ENCODE measurements at places on chromosomes 7 and 10.

GRCh38 chr10:75117995-75118394 lies 6.5 kb downstream of the SAMD8 start:
- DNase-seq, result no peak

- no peak for DNase-seq
Measured at GRCh38 chr7:151451156-151451555, 11.2 kb upstream of the CRYGN start.

DNA sequence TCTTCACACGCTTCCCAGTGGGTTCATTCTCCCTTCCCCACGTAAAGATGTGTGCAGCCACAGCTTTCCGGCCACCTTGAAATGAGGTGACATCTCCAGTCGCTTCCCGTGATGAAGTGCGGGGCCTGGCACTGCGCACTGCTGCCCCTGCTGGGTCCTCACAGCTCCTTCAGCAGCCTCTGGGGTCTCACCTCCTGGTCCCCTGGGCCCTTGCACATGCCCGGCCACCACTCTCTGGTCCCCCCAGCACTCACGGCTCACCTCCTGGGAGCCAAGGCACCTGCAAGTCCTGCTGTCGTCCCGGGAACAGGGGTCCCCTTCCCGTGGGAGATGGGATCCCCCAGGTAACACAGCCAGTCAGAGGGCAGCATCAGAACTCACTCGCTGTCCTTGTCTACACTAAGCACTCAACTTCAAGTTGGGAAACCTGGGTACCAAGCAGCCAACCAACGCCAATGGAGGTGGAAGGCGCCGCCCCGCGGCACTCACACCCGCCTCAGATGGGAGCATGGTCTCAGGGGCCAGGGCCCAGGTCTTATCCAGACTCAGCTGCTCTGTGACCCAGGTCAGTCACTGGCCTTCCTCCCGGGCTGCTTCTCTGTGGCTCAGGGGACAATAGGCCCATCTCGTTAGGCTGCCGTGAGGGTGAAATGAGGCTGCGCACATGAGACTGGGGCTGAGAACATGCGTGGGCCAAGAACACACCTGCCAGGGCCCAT lies 176.2 kb downstream of the PTPRN2 start:
- DNase-seq, result no peak

DNA sequence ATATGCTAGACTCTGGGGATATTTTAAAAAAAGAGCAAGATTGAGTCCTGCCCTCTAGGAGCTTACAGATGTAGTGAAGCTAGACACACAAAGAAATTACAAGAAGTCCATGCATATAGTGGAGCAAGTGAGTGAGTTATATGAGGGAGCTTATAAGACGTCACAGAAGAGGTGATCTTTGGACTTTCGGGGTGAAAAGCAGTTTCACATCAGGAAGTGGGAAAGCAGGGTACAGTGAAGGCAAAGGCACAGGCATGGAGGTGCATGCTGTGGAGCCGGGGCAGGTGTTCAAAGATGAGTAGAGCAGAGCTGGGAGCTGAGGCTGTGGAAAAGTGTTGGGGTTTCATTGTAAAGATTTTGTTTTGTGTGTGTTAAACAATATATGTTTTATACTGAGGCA lies 38.5 kb upstream of the EXOC6 start:
- DNase-seq, result no peak

- DNase-seq, result no peak
Measured at GRCh38 chr7:143373255-143373794, 7.8 kb upstream of the ZYX start.

GRCh38 chr10:79349766-79350406 lies 2.6 kb downstream of the PPIF start:
- DNase-seq, result no peak

DNA sequence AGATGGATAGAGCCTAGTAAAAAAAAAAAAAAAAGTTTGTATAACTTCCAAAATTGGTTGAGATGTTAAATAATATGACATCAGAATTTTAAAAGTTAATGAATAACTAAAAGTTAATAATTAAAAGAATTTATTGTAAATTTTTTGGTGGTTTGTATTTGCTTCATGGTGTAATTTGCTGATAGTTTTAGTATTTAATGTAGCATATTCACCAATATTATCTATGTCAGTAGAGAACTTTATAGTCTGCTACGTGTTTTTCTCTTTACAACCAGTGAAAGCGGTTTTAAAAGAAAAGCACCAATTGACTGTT lies 51.8 kb upstream of the STEAP4 start:
- DNase-seq, result no peak

GRCh38 chr7:81725812-81726127 lies 44.1 kb downstream of the HGF start:
- DNase-seq, result no peak

- no peak for DNase-seq
Measured at GRCh38 chr7:105057472-105057871, 43.5 kb downstream of the KMT2E start.

DNA sequence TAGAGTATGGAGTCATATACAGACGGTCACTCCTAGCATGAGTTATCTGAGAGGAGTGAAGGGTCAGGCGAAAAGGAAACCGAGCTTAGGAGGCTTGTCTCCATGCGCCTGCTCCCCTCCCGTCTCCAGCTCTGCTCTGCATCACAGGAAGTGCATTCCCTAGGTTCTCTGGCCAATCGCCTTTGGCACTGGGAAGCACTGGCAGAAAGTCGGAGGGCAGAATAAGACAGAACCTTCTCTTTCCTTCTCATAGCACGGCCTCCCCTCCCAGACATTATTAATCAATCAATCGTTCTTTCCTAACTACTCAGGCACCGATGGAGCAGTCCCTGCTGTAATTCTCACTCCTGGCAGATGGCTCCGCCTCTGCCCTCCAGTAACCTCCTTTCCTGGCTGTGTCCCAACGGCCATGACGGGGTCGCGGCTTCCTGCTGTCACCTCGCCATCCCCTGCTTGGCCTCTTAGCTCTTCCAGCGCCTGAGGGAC lies 177.1 kb downstream of the FRMD4A start:
- no peak for DNase-seq

DNA sequence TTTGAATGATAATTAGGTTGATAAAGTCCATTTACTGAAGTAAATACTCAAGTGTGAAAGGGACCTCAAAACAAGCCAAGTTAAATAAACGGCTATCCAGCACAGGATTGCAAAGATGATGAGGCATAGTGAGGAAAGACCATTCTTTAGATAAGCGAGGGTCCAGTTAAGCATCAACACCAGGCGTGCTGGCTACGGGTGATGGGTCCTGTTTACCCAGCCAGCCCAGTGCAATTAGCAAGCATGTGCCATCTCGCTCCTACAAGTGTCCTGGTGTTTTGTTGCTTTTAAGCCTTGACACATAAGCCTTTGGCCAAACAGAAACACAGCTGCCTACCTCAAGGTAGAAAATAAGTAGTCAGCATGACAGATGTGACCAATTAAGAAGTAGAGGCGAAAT lies 7.1 kb downstream of the NEBL start:
- DNase-seq, result no peak

GRCh38 chr7:19392246-19392645 lies 247.0 kb upstream of the FERD3L start:
- no peak for DNase-seq

DNA sequence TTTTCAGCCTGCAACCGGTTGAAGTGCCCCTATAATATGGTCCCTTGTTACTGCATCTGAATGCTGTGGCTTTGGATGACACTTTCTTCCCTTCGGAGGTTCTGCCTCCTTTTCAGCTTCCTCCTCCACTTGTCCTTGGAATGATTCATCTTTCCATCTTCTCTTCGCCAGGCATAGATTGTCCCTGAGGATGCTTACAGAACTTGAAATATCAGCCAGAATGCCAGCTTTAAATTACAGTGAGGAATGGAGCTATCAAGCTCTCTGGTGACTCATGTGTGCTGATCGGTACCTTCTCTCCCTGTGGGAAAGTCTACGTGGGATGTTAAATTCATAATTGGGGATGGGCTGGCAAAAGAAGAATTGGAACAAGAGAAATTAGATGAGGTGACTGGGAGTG lies 45.9 kb upstream of the PDK4 start:
- DNase-seq, result no peak

DNA sequence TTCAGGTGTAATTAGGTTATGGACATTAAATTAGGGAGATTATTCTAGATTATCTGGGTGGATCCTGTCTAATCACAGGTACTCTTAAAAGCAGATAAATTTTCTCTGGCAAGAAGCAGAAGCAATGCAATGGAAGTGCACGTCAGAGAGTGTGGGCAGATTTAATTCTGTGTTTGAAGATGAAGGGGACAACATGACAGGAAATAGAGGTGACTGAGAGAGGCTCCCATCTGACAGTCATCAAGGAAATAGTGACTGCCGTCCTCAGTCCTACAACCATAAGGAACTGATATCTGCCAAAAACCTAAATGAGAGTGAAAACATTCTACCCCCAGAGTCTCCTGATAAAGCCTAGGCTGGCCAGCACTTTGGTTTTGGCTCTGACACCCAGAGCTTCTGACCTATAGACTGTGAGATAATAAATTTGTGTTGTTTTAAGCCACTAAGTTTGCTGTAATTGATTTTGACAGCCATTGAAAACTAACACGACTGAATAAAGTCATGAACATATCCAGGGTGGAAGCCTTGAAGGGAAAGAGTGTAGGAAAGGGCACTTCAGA lies 30.5 kb upstream of the DDX50 start:
- no peak for DNase-seq

- no peak for DNase-seq
Measured at GRCh38 chr10:77036276-77036675, 601.3 kb downstream of the KCNMA1 start.

- DNase-seq, result no peak
Measured at GRCh38 chr7:32506266-32507054, 11.2 kb downstream of the AVL9 start.

DNA sequence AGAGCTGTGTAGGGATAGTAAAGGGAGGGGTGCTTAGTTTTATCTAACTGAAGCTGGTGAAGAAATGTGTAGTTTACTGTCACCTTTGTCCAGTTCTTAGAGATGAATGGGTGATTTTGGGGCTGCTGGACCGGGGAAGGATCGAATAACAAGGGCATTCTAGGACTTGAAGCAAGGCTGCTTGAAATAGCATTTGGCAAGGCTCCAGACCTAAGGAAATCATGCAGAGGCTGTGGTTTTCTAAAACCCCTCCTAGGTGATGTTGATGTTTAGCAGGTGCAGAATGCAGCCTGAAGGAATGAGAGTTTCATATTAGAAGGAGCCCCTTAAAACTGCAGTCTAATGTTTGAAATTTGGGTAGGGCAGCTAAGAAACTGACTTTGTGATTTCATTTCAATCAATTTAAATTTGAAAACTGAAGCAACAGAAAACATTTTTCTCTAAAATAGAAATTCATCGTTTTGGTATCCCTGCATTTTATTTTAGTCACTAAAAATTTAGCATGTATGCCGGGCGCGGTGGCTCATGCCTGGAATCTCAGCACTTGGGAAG lies 68.5 kb downstream of the TET1 start:
- no peak for DNase-seq

DNA sequence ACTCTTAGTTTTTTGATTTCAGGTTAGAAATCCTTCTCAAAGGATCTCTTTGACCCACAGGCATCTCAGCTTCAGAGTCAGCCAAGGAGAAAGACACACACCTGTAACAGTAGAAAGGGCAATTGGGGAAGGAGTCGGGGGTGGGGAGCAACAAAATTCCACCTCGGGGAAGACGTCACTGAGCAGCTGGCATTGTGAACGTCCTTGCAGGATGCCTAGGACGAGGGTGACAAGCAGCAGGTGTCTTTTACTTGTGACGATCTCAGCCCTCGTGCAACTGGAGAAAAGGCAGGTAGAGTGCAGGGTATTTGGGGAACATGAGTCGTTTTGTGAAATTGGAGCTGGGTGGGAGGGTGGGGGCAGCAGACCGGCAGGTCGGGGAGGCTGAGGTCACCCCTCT lies 627.0 kb downstream of the ACTR3B start:
- peak; percentile 6 for DNase-seq

GRCh38 chr10:101226491-101227428 lies 2.5 kb downstream of the LBX1 start:
- DNase-seq, result peak; percentile 69

DNA sequence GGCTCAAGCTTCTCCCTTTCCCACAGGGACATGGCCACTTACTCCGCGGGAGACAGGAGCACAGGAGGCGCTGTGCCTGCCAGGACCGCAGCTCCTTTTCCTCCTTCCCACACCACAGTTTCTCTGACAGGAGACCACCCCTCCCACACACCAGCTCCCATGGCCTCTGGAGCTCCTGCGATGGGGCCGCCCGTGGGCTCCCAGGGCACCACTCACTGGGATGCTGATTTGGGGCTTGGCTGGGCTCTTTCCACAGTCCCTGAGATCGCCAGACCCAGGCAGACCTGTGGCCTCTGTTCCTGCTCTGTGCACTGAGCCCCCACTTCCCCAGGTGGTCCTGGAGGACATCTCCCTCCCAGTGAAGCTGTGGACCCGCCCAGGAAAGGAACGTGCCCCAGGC lies 226.9 kb upstream of the SHH start:
- no peak for DNase-seq

DNA sequence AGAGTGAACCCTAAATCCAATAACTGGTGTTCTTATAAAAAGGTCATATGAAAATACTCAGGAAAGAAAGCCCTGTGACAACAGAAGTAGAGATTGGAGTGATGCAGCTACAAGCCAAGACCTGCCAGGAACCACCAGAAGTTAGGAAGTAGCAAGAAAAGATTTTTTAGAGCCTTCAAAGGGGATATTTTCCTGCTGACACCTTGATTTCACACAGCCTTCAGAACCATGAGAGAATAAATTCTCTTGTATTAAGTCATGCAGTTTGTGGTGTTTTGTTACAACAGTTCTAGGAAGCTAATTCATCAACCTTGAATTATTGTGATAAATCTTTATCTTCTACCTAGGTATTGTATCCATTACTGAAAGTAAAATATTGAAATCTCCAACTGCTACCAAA lies 81.0 kb downstream of the HYCC1 start:
- no peak for DNase-seq

DNA sequence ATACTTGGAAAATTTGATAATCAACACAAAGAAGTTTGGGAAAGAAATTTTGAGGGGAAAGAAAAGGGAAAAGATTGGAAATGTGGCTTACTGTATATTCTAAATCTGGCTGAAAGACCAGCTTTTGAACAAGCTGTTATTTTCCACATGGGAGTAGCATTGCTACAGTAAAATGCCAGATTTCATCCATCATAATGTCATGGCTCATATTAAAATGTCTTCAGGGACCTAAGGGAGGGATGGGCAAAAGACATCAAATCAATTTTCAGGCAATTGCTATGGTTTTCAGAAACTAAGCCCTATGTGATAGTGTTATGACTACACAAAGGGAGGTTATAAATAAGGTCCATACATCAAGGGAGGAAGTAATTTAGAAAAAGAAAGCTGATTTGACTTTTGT lies 1116.9 kb upstream of the CELF2 start:
- DNase-seq, result no peak

Data from ecto neural progenitor cell (in vitro differentiated cells).